ENCODE measurements at places on chromosomes 3 and 15. TPM values are rescaled to one million over a fixed set of nuclear protein-coding genes. Genes with fewer than 3 reads are reported as not detected.

The LRTM1 gene
- total RNA-seq = not detected

The APBA2 gene
- total RNA-seq = 0.31 TPM

The TXNRD3 gene
- total RNA-seq = 5.8 TPM

The CMTM8 gene
- total RNA-seq = 1.4 TPM

The C3orf80 gene
- total RNA-seq = 0.10 TPM

The STRIT1 gene
- 1,273 TPM for total RNA-seq

The DLL4 gene
- 15.7 TPM for total RNA-seq

The SLC2A2 gene
- 0.26 TPM for total RNA-seq

- no peak overlapping the region for H3K27ac ChIP-seq
- no peaks in the 10 kb centered on the region for H3K27me3 ChIP-seq
- H3K4me1 ChIP-seq = no peaks in the 10 kb centered on the region
- DNase-seq = no peak
Measured at GRCh38 chr15:55277715-55278114, 11.9 kb downstream of the RAB27A start.

- no peaks in the 10 kb centered on the region for H3K36me3 ChIP-seq
- no peak overlapping the region for H3K27ac ChIP-seq
- no peak overlapping the region for H3K4me3 ChIP-seq
- no peak for DNase-seq
- no peaks in the 10 kb centered on the region for H3K4me1 ChIP-seq
- H3K27me3 ChIP-seq = no peaks in the 10 kb centered on the region
Measured at GRCh38 chr3:52796411-52796810, 1.8 kb downstream of the ITIH3 start.

DNA sequence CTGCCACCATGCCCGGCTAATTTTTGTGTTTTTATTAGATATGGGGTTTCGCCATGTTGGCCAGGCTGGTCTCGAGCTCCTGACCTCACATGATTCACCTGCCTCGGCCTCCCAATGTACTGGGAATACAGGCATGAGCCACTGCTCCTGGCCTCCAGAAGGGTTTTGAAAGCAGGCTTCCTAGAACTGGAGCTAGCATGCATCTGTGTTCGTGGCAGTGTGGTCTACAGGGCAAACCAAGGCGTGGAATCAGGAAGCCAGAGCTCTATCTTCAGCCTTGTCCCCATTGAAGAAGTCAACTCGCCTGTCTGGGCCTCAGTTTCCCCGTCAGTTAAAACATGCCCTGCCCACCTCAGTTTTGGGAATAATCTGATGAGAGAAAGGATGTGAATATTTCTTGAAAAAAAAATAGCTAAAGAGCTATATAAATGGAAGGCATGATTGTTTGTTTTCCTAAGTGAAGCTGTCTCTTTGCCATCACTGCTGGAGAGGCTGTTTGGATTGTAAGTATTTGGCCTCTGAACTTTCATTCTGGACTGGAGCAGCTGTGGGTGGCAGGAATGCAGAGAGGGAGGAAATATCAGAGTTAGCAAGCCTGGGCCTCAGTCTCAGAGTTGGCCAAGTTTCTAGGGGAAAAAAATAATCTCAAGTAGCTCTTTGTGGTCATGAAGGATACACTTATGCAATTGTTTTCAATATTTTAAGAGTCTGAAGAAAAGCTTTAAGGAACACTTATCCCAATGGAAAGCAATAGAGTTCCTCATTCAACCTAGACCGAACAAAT, 36.5 kb upstream of the UACA start:
- peaks cover 10% of the 10 kb centered on the region for H3K4me1 ChIP-seq
- H3K36me3 ChIP-seq = no peaks in the 10 kb centered on the region
- DNase-seq = peak; percentile 30
- no peak overlapping the region for H3K27ac ChIP-seq

- no peaks in the 10 kb centered on the region for H3K27me3 ChIP-seq
- H3K4me3 ChIP-seq = no peak overlapping the region
- H3K36me3 ChIP-seq = no peaks in the 10 kb centered on the region
- no peak for DNase-seq
Measured at GRCh38 chr3:176595307-176595706, 602.0 kb downstream of the TBL1XR1 start.

DNA sequence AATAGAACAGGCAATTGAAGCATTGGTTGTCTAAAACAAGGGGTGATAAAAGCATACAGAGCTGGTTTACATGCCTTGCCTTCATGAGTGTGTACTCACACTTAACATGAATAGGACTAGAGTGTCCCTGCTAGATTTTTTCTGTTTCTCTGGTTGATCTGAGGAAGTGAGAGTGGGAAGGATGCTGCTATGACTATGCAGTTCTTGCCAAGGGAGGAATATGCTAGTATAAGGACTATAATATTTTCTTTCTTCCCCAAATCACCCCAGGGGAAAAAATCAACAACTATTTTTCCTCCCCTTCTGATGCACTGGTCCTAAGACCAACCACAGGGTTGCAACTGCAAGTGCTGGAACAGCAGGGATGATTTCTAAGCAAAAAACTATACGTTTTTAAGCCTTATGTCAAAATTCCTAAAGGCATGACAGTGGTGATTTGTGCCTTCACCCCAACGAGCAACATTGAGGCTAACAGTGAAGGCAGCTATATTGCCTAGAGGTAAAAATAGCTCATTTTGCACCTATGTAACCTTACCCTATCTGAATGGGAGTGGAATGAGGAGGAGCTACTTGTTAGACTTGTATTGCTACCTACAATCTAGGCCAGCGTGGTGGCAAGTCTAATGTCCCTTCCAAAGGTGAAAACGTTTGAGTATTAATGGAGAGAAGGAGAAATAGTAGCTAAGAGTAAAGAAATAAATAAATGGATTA, 33.5 kb upstream of the USP8 start:
- H3K36me3 ChIP-seq = no peaks in the 10 kb centered on the region
- no peak overlapping the region for H3K27ac ChIP-seq
- no peak for DNase-seq
- H3K4me3 ChIP-seq = no peak overlapping the region
- H3K27me3 ChIP-seq = no peaks in the 10 kb centered on the region

DNA sequence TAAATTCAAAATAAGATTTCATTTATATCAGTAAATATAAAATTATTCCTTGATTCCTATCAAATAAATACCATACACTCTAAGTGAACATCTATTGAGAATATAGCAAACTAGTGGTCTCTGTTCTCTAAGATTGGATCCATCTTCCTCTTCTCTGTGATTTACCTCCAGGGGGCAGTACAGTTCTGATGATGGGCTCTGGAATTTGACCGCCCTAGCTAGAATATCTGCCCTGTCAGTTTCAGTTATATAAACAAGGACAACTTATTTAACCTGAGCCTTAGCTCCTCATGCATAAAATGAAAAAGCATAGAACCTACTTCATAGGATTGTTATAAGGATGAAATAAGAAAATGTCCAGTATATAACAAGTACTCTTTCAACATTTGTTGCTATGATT, 171.1 kb upstream of the CCDC54 start:
- no peak for DNase-seq
- H3K27ac ChIP-seq = peak overlapping the region; percentile 69
- peaks cover 30% of the 10 kb centered on the region for H3K4me1 ChIP-seq
- H3K4me3 ChIP-seq = no peak overlapping the region
- no peaks in the 10 kb centered on the region for H3K36me3 ChIP-seq

DNA sequence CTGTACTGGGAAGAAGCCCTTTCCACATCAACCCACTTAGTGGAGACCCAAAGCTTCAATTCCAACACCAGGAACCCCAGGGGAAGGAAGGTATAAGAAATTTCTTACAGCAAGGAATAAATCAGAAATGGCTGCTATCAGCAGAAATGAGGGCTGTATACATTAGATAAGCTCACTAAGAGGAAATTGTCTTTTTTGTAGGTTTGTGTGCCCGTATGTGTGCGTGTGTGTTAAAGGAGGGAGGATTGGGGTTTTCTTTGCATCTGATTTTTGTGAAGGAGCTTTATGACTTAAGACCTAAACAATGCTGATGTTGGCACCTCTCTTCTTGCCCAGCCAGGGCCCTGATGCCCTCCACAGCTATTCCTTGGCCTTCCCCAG, 18.6 kb downstream of the ARRDC4 start:
- DNase-seq = no peak
- H3K27ac ChIP-seq = no peak overlapping the region
- no peaks in the 10 kb centered on the region for H3K36me3 ChIP-seq
- no peaks in the 10 kb centered on the region for H3K27me3 ChIP-seq
- no peak overlapping the region for H3K4me3 ChIP-seq

DNA sequence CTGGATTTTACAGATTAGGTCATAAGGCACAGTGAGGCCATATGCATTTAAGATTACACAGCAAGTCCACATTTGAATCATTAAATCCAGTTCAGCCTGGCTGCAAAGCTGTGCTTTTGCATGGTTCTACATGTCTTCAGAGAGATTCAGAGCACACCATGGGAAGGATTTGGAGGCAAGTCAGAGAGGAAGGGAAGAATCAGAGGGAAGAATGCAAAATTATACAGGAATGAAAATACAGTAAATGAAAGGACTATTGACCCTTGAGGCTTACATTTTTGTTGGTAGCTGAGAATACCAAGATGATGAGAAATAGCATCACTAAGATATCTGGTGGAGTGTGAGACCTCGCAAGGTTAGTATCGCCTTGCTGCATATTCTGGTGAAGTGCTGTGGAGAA, 13.9 kb downstream of the FILIP1L start:
- H3K27ac ChIP-seq = peak overlapping the region; percentile 84
- peaks cover 80% of the 10 kb centered on the region for H3K4me1 ChIP-seq
- H3K4me3 ChIP-seq = no peak overlapping the region
- H3K27me3 ChIP-seq = no peaks in the 10 kb centered on the region

GRCh38 chr3:185658504-185658912, 72.4 kb downstream of the SENP2 start:
- peak overlapping the region; percentile 13 for H3K27ac ChIP-seq
- no peaks in the 10 kb centered on the region for H3K27me3 ChIP-seq
- no peaks in the 10 kb centered on the region for H3K4me1 ChIP-seq
- H3K4me3 ChIP-seq = no peak overlapping the region

DNA sequence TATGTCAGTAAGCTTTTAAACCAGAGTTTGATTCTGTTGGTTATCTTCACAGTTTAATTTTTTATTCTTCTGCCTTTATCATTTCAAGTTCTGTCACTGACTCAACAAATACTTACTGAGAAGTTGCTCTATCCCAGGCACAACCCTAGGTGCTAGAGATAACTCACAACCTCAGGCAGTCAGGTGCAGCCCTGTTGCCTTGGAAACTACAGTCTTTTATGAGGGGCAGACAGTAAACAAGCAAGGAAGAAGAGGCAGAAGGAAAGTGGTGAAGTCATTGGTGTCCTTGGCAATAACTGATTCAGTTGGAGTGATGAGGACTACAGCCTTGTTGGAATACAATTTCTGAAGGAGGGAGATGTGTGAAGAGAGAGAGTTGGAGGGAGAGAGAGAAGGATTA, 142.1 kb upstream of the LRTM1 start:
- H3K4me3 ChIP-seq = no peak overlapping the region
- no peaks in the 10 kb centered on the region for H3K27me3 ChIP-seq
- no peaks in the 10 kb centered on the region for H3K4me1 ChIP-seq

- no peak overlapping the region for H3K4me3 ChIP-seq
- H3K27me3 ChIP-seq = no peaks in the 10 kb centered on the region
- H3K36me3 ChIP-seq = peaks cover 22% of the 10 kb centered on the region
- H3K4me1 ChIP-seq = no peaks in the 10 kb centered on the region
- no peak for DNase-seq
Measured at GRCh38 chr3:149519912-149520311, 45.4 kb downstream of the TM4SF4 start.

DNA sequence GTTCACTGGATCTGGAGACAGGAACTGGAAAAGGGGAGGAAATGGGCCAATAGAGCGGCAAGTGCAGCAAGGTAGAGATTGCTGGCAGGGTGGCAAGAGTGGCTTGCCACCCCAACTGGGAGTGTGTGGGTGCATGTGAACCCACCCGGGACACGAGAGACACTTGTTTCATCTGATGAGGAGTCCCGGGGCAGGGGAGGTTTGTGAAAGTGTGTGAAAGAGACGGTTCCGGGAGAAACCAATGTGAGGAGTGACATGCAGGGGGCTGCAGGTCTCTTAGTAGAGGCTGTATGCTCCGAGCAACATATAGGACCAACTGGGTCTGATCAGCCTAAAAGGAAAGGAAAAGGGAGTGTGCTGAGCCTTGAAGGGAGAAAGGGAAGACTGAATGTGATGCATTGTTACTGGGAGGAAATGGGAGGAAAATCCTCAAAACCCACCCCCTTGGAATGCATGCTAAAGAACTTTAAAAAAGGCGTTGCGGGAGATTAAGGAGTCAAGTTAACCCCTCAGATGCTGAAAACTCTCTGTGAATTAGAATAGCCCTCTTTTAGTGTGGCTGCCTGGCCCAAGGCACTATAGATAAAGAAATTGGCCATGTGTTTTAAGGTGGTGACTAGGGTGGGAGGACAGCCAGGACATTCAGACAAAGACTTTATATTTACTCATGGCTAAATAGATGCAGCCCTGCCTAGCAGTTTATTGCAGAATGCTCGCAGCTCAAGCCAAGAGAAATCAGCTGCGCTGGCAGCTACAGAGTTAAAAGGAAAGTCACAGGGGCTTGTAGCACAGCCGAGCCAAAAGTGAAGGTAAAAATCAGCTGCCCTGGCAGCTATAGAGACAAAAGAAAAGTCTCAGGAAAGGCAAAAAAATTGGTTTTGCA, 9.1 kb upstream of the SLC9C1 start:
- no peak overlapping the region for H3K27ac ChIP-seq
- no peak for DNase-seq
- no peaks in the 10 kb centered on the region for H3K27me3 ChIP-seq
- H3K36me3 ChIP-seq = no peaks in the 10 kb centered on the region
- H3K4me3 ChIP-seq = peak overlapping the region; percentile 49
- no peaks in the 10 kb centered on the region for H3K4me1 ChIP-seq

DNA sequence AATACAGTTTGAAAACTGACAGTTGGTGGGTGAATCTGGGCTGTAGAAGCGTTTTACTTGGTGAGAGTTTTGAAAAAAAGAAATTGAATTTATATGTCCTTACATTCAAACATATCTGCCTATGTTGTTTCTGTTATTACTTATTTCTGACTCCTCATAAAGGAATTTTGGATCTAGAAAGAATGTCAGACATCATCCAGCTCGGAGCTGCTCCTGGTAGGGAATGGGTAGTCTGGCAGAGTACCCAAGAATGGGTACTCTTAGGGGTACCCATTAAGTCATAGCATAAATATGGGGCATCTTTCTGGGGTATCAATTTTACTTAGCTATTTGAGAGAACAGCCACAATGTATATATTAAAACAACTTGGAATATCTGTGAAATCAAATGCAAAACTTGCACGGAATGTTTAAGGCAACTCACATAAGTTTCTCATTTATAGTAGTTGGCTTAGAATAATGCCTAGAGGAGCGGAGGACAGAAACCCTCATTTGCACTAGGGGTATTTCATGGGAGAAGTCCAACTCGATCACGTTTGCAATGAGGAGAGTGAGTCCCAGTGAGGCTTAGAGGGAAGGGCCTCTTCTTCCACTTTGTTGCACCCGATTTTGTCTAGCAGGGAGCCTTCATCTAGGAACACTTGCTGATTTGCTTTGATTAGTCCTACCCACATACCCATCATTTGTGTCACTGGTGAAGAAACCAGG, 2.4 kb upstream of the LARP6 start:
- no peaks in the 10 kb centered on the region for H3K27me3 ChIP-seq
- peaks cover 15% of the 10 kb centered on the region for H3K4me1 ChIP-seq
- peak overlapping the region; percentile 50 for H3K27ac ChIP-seq
- H3K36me3 ChIP-seq = no peaks in the 10 kb centered on the region
- no peak overlapping the region for H3K4me3 ChIP-seq

DNA sequence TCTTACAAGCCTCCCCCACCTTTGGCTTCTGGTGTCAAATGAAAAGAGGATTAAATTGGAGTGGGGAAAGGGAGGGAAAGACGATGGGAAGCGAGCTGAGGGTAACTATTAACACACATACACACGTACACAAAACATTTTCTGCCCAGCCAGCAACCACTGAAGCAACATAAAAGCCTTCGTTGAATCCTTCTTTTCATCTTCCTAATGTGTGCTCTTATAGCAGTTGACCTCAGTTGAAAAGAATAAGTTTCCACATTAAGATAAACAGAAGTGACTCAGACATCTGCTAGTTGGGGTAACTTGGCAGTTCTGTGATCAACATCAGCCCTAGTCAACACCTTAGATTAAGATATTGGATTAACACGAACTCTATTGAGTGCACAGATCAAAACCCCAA, 558.5 kb downstream of the MECOM start:
- no peaks in the 10 kb centered on the region for H3K27me3 ChIP-seq
- no peaks in the 10 kb centered on the region for H3K36me3 ChIP-seq
- no peak overlapping the region for H3K27ac ChIP-seq

Measured in gastrocnemius medialis (tissue), 4 donors.